ENCODE measurements at places on chromosomes 5 and 9.

GRCh38 chr5:55021410-55021809, 2.6 kb upstream of the GZMK start:
- DNase-seq = no peak

DNA sequence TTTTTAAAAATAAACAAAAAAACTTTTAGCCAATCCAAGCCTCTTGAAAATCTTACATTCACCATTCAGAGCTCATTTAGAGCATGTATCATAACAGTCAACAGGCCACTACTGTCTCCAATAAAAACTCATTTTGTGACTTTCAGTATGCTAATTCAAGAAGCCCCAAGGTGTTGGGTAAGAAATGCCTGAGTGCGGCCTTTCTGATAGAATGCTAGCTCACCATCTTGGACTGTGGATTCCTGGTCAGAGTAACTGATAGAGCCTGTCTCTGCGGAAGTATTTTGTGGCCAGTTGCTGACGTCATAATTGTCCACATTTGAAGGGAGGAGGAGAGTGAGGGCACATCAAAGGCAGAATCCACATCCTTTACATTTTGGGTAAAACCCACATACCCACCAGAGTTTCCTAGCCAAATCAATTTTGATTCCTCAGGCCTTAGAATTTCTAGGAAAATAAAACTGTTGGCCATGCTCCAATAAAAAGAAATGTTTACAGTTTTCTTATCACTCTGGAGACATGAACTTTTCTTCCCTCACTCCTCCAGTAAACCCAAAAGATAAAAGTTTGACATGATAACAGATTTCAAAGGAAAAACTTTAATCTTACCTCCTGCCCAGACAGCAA, 41.1 kb upstream of the ERCC6L2 start:
- DNase-seq = no peak

GRCh38 chr5:149761461-149761860, 31.4 kb downstream of the PPARGC1B start:
- DNase-seq = no peak

DNA sequence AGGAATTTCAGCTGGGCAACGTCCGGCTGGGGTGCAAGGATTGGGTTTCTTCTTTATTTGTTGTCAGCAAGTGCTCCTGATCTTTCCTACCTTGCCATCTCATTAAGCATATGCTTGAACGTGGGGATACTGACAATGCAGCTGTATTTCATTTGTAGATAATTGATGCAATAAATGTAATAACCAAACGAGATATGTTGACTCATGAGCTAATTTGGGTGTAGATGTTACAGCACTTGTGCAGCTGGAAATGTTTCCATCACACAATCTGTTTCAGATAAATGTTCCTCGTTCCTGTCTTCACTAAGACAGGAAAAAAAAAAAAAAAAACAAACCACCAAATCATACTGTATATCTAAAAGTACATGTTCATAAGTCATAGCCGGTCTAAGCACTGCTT, 123.8 kb downstream of the DMRT2 start:
- peak; percentile 85 for DNase-seq

DNA sequence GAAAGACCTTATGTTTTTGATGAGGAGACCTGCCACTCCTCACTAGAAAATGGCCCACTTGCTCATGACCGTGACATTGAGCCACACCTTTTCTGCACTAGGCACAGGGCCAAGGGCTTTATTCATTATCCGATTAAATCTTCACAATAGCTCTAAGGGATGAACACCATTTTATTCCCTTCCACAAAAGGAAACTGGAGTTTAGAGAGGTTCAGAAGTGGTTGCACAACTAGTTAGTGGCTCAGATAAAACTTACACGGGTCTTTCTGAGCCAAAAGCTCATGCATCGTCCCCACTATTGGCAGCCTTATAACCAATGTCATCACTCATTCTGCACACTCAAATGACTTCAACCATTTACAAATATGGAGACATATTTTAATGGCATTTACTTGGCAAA, 39.4 kb downstream of the SUSD1 start:
- no peak for DNase-seq

DNA sequence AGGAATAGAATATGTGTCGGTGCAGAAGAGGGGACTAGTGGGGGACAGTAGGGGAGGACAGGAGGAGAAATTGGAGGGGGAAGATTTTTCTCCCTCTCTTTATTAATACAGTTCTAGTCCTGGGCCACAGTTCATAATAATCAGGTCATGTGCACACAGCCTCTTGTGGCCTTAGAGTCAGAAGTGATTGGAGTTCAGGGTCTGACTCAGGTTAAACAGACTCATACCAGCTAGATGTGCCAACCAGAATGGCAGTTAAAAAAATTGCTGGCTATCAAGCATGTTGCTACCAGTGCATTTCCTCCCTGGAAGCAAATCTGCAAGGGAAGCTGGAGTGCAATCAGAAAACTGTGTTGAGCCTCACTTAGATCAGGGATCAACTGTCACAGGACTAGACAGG, 132.7 kb upstream of the MAP1B start:
- DNase-seq = no peak

- DNase-seq = no peak
These were observed 497.8 kb upstream of the SEMA6A start for GRCh38 chr5:117072439-117072838.

DNA sequence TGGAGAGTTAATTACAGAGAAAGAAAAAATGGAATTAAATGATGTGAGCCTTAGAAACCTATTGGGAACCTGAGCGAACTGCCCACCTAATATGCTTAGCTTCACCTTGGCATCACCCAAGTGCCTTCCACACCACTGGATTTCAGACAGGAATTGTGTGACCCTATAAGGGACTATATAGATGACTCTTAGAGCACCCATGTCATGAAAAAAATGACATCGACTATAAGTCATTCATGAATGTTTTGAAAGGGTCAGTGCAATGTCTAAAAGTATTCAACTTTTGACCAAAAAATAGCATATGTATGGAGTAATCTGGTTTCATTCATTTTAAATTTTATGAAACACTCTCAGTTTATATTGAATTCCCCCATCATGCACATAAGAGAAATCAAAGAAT, 81.6 kb upstream of the PRRC1 start:
- DNase-seq = no peak

- no peak for DNase-seq
These were observed 4.9 kb downstream of the TRIM52 start for GRCh38 chr5:181255836-181256578.

DNA sequence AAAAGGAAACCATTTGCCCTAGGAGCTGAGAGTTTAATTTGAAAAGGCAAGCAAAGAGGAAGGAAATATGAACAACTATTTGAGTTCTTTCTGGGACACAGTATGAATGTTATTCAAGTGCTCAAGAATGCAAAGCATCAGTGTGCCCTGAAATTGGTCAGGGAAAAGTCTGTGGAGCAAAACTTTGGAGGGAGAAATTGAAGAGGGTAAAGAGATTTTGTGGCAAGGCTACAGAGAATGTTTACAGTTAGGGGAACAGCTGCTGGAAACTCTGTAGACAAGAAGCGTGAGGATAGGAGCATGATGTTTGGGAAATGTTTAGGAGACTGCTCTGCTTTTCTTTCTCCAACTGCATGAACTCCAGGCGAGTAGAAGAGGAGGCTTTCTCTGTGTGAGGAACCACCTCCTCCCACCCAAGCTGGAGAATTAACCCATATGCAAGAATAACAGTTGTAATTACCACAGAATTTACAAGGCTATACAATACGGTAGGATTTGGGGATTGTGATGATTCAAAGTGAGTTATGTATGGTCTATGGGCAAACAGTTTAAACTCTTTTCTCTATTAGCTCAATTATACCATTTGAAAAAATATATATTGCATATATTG, 75.4 kb upstream of the IL7R start:
- no peak for DNase-seq

- DNase-seq = no peak
These were observed 55.5 kb upstream of the STC2 start for GRCh38 chr5:173383711-173384110.

GRCh38 chr5:72702881-72703434, 113.5 kb upstream of the TNPO1 start:
- peak; percentile 54 for DNase-seq

- DNase-seq = no peak
These were observed 22.8 kb downstream of the FPGS start for GRCh38 chr9:127825319-127826051.

DNA sequence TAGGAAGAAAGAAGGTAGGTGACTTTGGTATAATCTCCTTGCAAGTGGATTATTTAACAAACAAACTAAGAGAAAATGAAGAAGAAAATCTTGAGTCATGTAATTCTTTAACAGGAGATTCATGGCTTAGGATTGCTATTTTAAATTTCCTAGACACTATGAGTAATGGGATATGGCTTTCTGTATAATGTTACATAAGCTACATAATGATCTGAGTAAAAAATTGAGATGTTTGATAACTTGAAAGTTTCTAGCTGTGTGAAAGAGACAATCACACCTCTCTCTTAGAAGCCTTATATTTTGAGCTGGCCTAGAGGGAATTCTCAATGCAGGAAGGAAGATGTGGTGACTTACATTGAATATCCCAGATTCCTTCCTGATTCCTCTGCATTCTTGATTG, 92.5 kb downstream of the CDH9 start:
- no peak for DNase-seq

- DNase-seq = no peak
These were observed 40.9 kb upstream of the NSMF start for GRCh38 chr9:137499858-137500661.

- DNase-seq = peak; percentile 16
These were observed 69.2 kb downstream of the SYK start for GRCh38 chr9:90870621-90871326.

- DNase-seq = no peak
These were observed 8.9 kb downstream of the FLT4 start for GRCh38 chr5:180640611-180640860.

GRCh38 chr5:13580058-13580457, 364.4 kb downstream of the DNAH5 start:
- DNase-seq = no peak

DNA sequence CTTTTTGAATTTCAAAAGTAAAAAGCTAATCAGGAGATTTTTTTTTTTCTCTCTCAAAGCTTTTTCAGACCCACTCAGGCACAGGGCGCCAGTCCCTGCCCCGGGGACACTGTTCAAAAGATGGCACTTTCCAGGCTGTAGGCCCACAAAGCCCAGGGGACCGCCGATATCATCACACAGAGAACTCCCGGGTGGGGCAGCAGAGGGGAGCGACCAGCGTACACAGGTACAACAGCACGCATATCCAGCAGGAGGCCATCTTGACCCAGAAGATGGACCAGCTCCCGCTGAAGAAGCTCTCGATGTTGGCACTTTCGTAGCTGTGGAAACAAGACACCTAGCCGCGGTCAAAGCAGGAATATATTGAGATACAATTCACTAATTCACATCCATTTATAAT, 108.3 kb downstream of the THBS4 start:
- DNase-seq = no peak

GRCh38 chr5:6868171-6868570, 154.9 kb downstream of the TENT4A start:
- no peak for DNase-seq

- DNase-seq = peak; percentile 26
These were observed 50.1 kb upstream of the FBXL17 start for GRCh38 chr5:108432024-108432423.

DNA sequence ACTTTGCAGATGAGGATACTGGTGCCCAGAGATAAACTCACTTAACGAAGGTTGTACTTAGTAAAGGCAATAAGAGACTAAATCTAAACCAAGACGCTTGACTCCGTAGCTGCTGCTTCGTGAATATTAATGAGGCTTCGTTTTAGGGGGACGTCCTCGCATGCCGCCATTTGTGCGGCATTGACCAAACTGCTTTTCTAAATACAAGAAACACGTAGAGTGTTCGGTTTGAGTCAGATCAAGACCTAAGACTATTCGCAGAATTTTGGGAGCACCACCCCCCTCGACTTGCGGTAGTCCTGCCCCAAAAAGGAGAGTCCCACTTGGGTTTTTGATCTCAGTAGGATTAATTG, 1.1 kb downstream of the NPM1 start:
- DNase-seq = no peak

DNA sequence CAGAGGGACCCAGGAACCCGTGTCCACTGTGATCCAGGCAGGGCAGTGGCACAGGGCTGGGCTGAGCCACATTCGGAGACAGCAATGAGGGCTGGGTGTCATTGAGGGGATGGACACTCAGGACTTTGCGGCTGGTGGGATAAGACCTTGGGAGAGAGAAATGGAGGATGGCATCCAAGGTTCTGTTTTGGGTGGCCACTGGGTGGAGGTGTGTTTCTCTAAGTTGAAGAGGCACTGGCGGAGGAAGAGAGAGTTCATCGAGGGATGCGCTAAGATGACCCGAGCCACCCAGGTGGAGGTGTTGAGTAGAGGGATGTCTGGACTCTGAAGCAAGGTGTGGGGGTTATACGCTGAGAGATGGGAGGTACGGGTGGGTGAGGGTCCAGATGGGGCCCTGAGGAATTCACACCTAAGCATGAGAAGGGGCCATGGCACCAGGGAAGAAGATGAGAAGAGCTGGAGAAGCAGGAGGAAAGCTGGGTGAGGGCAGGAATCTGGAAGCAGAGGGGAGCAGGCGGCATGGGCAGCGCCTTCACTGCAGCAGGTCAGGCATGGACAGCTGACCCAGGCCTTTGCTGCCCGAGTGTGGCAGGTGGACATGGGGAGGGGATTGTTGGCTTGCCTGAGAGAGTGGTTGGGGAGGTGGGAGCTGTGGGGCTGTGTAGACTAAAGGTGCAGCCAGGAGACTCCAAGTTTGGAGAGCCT, 2.5 kb upstream of the SLC25A48 start:
- no peak for DNase-seq

DNA sequence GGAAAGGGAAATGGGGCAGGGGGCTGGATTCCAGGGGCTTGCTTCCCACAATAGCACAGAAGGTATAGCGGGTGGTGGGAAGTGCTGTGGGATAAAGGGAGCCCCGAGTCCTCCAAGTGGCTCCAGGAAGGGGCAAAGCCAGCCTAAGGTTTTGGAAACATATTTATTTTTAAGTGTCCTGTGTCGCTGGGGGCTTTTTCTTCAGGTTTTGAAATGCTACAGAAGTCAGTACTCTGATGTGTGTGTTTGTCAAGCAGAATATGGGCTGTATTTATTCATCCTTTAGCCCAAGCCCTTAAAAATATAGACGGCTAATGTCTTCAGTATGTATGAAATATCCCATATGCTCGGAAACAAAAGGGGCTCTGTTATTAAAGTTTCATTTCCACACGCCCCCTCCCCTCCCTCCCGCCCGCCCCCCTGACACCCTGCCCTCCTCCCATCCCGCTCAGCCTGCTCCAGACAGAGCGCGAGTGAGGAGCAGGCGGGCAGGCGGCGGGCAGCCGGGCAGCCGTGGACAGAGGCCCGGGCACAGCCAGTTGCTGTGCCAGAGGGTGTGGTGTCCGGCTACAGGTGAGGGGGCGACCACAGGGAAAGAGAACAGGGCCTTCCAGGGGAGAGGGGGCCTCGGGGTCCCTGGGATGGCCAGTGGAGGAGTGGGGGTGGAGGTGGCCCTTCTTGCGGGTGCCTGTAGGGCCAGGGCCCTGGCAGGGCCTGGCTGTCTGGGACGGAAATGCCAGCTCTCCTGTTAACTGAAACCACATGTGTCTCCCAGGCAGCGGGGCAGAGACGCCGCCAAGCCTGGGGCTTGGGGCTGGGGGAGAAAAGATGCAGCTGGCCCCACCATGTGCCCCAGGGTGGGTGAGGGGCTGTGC, 39.6 kb upstream of the SYNPO start:
- DNase-seq = no peak
